ENCODE measurements at places on chromosomes 5 and 9.

GRCh38 chr9:83935276-83935935 is 14.2 kb upstream of the KIF27 start:
- DNase-seq: no peak

DNA sequence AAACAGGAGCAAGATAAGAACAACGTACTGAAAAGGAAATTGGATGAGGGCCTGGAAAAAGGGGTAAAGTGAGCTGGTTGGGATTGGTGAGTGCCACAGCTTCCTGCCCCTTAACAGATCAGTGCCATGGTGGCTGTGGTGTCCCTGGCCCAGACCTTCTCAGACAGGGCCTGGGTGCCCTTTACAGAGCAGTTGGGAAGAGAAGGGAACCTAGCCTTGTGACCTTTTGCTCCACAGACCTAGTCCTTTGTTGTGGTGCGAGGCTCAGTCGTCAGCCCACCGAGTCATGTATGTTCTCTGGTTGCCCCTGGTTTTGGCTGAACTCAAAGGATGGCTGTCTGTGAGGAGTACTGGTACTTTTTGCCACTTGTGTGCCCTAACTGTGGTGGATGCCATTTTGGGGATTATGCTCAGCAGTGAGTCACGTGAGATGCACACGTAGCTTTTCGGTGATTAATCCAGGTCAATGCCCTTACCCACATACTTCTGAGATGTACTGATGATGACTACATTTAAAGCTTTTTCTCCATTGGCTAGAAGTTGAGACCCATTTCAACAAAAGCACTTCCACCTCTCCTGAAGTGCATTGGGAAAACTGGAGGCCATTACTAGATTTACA is 48.4 kb downstream of the EXOSC2 start:
- no peak for DNase-seq

DNA sequence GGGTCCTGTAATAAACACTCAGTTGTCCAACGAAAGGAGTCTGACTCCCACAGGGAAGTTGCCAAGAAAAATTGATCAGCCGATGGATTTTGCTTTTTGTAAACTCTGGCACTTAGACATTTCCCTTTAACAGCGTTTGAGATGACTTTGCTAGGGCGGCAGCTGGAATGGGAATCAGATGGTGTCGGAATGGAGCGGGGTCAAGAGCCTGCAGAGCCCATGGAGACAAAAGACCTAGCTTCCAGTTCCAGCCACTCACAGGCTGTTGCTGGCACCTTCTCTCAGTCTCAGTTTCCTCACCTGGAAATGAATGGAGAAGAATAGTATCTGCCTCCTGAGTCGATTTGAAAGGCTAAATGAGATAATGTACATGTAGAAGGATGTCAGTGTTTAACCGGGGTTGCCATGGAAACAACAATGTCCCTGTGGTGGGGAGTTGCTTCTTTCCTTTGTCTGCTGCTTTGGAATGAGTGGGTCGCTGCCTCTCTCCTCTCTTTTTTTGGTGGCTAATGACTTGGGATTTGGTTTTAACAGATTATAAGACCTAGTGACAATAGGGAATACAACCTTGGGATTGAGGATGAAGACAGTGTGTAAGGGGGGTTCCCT is 137.4 kb downstream of the GAS1 start:
- DNase-seq: no peak

DNA sequence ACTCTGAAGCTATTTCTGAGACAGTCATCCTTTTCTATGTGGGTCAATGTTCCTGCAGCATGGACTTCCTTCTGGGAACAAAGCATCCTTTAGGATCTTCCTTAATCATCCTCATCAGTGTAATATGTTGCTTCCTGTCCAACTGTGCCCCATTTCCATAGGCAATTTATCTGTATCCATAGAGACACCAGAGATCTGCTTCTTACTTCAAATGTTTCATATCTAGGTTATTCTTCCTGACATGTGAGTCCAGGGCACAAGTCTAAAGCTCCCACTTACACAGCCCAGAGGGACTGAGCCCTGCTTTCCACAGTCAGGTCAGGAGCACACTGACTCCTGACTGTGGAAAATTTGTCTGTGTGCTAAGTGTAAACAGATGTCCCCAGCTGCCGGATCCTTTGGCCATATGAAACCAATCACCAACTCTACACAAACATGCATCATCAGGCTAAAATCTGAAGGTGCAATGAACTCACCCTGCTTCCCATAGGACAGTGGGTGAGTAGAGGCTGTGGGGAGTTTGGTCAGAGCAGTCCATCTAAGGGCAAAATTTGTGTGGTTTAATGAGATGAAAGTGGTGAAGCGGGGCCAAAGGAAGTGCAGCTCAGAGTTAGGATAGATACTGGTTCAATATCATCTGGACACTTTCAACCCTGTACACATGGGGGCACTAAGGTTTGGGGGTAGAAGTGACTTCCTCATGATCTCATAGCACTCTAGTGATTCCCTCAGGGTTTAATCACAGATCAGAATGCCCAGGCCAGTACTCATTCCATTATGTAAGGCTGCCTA is 85.2 kb upstream of the TNC start:
- DNase-seq: no peak

DNA sequence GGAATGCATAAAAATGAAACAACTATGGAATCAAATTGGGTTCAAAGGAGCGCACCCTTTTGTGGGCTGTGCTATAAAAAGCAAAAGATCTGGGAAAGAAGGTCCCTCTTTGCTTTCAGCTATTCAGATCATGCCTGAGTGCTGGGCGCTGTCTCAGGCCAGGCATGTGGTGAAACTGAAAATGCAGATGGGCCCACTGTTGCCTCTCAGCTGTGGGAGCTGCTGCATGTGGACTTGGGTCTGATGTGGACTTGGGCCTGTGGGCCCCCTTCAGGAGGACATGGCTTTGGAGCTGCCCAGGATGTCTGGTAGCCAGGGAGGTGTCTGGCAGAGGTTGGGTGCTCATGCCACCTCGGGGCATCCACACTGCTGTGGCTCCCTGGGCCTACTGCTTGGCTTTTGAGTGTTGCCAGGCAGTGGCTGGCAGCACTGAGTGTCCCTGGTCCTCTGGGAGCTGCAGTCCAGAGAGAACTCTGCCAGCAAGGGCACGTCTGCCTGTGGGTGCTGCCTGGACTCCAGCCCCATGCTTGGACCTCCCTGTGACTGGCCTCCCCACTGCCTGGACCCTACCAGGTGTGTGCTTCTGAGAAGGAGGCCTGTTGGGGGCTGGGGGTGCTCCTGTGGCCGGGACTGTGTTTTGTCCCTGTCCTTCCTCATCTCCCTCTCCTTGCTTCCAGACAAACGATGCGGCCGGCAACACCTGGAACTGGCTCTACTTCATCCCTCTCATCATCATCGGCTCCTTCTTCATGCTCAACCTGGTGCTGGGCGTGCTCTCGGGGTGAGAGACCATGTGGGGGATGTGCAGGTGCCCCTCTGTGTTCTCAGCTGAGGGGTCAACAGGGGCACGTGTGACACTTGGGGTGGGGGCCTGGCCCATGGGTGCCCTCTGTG is 74.3 kb downstream of the CACNA1B start:
- no peak for DNase-seq

GRCh38 chr5:152164860-152165259 is 240.2 kb upstream of the GLRA1 start:
- DNase-seq: no peak

- no peak for DNase-seq
Observed at GRCh38 chr5:6660688-6661087, 27.4 kb downstream of the SRD5A1 start.

DNA sequence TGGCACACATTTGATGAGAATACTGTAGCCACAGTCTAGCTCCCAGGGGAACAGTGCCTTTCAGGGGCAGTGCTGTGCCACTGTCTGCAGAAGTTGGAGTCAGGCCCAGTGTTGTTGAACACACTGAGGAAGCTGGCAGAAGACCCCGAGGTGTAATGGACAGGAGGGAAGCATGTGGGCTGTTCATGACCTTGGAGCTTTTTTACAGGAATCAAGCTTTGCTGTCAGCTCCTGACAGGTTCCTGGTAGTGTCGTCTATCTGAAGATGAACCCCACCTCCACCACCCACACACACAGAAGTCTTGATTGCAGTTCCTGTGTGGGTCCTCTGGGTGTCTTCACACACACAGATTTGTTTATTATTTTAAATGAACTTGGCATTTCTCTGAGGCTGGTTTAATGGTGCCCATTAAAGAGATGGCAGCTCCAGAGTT is 40.3 kb upstream of the TNFAIP8 start:
- DNase-seq: no peak

DNA sequence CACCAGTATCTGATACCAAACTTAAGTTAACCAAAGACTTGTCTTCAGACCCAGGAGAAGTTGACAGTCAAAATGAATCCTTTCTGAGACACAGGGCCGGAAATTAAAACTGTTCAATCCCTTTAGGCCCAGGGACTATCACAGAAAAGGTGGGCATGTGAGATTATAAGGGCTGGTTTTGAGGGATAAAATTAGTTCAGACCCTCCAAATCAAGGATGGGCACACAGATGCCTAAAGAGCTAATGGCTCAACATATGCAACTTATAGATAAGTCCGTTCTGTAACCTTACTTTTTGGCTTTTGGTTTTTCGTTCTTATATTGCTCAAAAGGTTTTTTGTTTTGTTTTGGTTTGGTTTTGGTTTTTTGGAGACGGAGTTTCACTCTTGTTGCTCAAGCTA is 129.6 kb upstream of the ABCA1 start:
- DNase-seq: no peak

DNA sequence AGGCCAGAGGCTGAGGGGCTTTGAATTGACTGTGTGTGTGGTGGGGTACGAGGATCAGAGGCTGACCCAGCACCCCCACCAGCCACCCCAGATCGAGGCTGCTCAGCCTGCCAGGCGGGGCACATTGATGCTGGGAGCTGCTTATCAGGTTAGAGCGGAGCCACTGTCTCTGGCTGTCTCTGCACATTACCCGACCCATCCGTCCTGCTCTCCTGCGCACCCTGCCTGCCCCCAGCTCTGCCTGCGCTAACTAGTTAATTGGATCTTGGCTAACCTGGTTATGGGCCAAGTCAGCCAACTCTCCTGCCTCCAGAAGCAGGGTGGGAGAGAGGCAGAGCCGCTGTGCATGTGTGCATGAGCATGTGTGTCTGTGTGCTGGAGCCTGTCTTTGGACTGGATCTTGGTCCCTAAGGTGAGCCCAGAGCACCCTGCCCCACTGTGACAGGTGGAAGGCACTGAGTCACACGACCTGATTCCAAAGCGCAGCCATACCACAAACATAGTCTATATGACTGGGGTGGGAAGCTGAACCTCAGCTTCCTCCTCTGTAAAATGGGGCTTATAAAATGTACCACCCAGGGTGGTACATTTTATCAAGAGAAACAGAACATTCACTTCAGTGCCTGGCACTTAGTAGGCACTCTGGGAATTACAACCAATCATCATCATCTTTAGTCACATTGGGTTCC is 39.7 kb downstream of the PCDH1 start:
- DNase-seq: no peak

DNA sequence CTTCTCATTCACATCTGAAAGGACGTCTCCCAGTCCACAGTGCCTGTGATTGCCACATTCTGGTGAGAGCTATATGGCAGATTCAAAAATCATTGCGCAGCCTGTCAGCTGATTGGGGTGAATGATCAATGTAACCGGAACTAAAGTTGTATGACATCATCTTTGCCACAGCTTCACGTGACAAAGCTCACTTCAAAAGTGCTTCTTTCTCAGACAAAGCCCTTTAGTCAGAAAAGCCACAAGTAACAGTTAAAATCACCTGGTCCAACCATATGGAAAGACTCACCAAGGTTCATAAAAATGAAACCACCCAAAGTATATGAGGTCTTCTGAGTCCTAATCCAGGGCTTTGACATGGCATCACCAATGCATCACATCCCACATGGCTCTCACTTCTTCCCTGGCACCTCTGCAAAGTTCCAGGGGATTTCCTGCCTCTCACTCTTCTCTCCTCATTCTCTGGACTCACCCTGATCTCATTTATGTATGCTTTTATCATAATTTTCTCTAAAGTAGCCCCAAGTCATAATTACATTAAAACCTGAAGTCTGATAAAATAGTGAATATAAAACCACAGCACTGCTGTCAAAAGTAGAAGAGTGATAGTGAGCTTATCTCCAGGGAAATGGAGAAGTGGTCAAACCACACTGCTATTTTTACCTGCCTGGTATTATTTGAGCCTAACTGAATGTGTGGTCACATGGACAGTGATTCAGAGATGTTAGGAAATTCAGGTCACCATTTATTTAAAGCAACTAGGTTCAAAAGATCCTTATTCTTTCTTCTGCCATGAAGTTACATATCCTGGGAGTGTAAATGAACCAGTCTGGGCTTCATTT is 193.1 kb upstream of the PTGER4 start:
- DNase-seq: no peak

DNA sequence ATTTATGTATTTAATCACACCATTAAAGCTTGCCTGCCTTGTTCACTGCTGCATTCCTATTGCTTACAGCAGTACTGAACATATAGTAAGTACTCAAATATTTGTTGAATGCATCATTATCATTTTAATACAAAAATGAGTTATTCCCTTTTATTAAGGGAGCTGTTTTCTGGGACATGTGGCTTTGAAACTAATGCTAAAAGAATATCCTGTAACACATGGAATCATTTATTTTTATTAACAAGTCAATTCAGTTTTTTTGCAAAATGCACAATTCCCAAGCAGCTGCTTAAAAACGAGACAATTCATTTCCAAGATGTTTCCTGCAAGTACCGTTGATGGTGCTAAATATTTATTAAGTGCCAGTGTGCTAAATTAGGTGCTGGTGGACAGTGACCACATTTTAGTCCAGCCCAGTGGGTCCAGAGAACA is 148.3 kb upstream of the NR3C1 start:
- peak; percentile 44 for DNase-seq

DNA sequence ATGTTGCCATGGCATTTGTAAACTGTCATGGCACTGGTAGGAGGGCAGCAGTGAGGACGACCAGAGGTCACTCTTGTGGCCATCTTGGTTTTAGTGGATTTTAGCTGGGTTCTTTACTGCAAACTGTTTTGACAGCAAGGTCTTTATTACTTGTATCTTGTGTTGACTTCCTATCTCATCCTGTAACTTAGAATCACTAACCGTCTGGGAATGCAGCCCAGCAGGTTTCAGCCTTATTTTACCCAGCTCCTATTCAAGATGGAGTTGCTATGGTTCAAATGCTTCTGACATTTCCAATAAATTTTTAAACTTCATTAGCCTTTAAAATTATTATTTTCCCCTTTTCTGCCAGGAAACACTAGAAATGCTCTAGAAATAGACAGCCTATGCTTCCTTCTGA is 839.1 kb downstream of the NR2F1-AS1 start:
- DNase-seq: no peak

- DNase-seq: no peak
Observed at GRCh38 chr5:167280111-167280510, 1011.3 kb upstream of the WWC1 start.
